ENCODE measurements at places on chromosomes 2 and 18.

- no peak for DNase-seq
These were observed 23.4 kb downstream of the MGAT5 start for GRCh38 chr2:134277223-134277622.

- DNase-seq: no peak
These were observed 36.8 kb upstream of the ACADL start for GRCh38 chr2:210262036-210262435.

DNA sequence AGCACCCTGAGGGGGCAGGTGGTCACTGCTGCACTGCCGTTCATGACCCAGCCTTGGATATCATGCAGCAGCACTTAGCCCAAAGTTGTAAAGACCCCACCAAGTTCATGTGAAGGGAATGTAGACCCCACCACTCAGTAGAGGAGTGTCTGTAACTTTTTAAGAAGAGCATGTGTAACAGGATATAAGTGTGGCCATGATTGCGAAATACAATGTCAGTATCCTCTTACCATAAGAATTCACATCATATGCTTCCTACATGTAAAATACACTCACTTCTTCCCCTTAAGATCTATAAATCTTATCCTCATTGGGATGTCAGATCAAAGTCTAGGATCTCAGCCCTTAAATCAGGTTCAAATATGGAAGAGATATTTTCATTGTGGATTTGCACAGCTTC lies 276.9 kb downstream of the PTPRM start:
- DNase-seq: no peak

- no peak for DNase-seq
These were observed 34.0 kb downstream of the SP100 start for GRCh38 chr2:230449901-230450467.

DNA sequence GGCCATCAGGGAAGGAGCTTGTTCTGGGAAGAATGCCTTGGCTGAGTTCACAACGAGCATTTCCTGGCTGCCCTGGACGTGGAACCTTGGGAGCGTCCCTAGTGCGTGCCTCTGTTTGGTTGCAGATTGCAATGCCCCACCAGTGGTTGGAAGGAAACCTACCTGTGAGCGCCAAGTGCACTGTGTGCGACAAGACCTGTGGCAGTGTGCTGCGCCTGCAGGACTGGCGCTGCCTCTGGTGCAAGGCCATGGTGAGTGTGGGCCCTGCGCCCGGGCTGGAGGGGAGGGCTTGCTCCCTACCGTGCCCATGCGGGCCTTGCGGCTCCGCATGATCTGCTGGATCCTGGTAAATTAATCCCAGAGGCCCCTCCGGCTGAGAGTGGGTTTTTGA lies 81.9 kb downstream of the DGKD start:
- DNase-seq: no peak

- no peak for DNase-seq
These were observed 308.6 kb downstream of the TGIF1 start for GRCh38 chr18:3758531-3758930.

DNA sequence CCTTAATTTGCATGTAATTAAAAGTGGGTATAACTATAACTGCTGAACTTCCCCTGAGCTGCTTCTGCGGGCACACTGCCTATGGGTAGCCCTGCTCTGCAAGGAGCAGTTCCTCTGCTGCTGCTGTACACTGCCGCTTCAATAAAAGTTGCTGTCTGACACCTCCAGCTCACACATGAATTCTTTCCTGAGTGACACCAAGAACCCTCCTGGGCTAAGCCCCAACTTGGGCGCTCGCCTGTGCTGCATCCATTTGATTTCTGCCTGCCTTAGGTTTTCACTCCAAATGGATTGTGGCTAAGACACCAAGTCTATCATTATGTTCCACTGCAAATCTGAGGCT lies 215.7 kb downstream of the ANAPC1 start:
- DNase-seq: no peak

DNA sequence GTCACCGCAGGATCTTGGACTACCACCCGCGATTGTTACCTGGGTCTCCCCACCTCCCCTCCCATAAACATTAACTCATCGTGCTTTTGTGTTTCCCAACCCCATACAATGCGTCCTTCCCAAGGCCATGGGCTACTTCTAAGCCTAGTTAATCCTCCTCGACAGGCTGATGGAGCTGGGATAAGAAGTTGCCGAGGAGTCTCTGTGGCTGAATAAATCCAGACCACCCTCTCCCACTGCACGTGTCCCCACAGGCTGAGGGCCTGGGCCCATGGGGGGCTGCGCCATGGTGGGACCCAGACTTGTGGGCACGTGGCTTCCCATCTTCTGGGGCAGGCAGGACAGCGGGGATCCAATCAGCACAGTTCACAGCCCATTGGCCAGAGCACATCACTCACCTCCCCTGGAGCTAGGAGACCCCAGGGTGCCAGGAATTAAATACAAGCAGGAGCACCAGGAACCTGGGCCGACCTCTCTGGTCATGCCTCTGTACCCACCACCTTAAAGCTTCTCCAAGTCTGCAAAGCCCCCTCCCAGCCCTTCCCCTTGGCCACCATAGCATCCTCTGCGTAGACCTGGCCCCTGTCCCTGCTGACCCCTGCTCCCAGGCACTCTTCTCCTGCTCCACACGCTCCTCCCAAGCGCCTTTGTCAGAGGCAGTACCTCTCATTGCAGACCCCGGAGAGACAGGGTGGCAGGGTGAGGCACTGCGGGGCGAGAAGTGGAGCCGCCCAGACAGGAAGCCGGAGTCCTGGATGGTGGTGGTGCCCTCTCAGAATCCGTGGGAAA lies 51.0 kb upstream of the ID2 start:
- DNase-seq: no peak

DNA sequence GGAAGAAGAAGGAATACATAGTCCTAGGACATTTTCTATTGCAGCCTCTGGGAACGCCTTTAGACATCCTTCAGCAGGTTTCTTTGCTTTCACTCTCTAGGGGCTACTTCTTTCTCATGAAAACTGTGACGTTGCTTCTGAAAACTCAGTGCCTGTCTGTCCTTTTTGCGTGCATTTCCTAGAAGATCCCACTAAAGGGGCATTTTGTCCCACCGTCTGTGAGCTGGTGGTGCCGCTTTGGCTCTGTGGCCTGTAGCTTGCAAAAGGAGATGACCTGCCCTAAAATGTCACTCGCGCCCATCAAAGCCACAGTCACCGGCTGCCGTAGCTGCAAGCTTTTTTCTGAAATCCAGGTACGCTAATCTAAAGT lies 579 bp downstream of the STAT4 start:
- DNase-seq: no peak

DNA sequence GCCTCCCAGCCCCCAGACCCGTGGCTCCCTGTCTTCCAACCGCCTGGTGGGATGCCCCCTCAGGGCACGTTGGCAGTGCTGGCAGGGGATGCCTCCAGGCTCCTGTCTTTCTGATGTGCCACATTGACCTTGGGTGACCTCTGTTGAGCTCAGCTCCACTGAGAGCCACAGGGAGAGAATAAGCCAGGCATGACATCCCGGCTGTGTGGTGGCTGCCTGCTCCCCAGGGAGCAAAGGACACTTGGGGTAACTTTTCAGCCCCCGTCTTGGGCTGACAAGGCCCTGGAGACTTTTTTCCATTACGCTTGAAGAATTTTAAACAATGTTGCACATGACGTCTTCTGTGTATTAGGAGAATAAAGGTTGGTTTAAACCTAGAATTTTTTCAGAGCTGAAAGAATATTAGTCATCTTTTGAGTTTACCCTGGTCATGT lies 246.0 kb downstream of the TSN start:
- DNase-seq: no peak

- DNase-seq: no peak
These were observed 162.8 kb downstream of the SRBD1 start for GRCh38 chr2:45448217-45448616.

GRCh38 chr2:28336982-28337627 lies 55.6 kb upstream of the FOSL2 start:
- DNase-seq: no peak

GRCh38 chr2:236666646-236667204 lies 97.1 kb downstream of the ACKR3 start:
- DNase-seq: no peak

DNA sequence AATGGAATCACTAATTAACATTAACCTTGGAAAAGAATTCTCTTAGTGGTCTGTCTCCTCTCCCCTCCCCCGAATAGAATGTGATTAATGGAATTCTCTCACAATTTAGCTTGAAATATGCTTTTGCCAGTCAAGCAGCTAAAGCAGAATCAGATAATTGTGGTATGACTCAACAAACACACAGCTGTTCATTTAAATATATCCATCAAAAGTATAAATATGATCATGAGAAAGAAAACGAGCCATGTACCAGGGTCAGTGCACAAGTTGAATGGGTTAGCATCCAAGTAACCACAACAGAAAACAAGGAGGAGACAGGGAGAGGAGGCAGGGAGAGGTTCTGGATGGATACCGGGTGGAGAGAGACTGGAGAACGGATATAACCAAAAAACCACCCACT lies 66.9 kb downstream of the ACVR1 start:
- DNase-seq: no peak

DNA sequence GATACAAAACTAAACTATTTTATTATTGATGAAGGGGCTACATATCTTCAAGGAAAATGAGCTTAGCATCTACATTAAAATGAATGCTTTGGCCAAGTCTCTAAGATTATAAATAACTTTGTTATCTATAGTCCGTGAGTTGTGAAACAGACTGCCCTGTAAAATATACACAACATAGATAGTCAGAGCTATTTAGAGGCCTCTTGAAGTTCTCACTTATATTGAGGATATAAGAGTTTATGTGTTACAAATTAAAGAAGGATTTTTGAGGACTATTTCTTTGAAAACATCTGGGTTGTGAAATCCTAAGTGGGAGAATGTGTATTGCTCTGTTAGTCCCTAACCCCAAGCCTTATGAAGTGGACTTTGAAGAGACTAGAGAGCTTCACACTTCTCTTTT lies 292.0 kb upstream of the CDH2 start:
- DNase-seq: no peak

- DNase-seq: no peak
These were observed 2.9 kb upstream of the ATOH8 start for GRCh38 chr2:85750587-85751575.

- no peak for DNase-seq
These were observed 200.8 kb upstream of the STON1 start for GRCh38 chr2:48328942-48329723.

GRCh38 chr2:9796056-9797010 lies 46.9 kb upstream of the TAF1B start:
- no peak for DNase-seq

DNA sequence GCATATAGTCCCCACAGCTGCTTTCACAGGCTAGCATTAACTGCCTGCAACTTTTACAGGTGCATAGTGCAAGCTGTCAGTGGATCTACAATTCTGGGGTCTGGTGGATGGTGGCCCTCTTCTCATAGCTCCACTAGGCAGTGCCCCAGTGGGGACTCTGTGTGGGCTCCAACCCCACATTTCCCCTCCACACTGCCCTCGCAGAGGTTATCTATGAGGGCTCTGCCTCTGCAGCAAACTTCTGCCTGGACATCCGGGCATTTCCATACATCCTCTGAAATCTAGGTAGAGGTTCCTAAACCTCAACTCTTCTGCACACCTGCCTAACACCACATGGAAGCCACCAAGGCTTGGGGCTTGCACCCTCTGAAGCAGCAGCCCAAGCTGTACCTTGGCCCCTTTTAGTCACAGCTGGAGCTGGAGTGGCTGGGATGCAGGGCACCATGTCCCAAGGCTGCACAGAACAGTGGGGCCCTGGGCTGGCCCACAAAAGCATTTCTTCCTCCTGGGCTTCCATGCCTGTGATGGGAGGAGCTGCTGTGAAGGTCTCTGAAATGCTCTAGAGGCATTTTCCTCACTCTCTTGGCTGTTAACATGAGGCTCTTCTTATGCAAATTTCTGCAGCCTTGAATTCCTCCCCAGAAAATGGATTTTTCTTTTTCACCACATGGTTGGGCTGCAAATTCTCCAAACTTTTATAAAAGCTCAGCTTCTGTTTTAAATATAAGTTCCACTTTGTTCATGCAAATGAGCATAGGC lies 59.3 kb downstream of the KDM3A start:
- DNase-seq: no peak

DNA sequence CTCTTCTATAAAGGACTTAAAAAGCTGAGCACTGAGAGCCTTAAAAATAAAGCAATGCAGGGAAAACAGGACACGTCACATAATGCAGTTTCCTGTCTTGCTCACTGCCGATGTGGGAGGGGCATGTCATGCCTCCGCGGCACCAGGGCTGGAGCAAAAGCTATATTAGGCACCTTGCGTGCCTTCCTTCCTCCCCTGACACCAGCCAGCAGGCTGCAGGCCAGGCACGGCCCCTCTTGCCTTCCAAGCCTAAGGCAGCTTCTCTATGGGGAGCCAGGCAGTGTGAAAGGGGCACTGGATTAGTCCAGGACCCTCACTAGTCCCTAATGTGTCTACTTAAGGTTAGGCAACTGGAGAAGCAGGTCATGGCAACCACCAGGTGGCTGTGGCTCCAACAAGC lies 26.3 kb downstream of the MRPL35 start:
- DNase-seq: no peak

DNA sequence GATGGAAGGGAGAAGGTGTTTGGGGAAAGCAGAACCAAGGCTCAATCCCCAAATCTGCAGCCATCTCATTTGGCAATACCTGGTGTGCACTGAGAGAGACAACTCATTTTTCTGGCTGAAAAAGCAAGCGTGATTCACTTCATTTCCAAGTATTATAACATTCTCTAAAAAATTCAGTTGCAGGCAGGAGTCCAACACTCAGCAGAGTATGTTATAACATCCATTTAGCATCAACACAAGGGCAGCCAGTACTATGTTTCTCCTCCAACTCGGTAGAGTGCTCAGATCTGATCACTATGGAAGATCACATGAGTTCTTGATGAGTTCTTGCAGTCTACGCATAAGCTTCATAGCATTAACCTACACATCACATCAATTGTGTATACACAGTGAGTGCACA lies 99.4 kb upstream of the PID1 start:
- DNase-seq: no peak

DNA sequence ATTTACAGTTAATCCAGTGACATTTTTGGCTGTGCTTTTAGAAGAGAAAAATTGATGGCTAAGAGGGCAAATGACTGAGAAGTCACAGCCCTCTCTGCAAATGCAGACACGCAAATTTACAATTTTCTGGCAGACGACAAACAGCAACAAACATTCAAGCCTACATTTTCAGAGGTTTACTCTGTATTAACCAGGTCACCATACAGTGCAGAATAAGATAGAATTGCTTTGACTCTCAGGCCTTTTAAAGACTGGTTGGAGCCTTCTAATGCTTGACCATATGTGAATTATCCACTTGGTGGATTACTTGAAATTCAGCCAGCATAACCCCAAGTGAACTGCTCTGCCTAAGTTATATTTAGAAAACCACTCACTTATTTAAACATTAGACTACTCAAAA lies 280.9 kb upstream of the STON1 start:
- peak; percentile 50 for DNase-seq

- DNase-seq: no peak
These were observed 73.3 kb downstream of the KCNJ3 start for GRCh38 chr2:154771664-154772284.

DNA sequence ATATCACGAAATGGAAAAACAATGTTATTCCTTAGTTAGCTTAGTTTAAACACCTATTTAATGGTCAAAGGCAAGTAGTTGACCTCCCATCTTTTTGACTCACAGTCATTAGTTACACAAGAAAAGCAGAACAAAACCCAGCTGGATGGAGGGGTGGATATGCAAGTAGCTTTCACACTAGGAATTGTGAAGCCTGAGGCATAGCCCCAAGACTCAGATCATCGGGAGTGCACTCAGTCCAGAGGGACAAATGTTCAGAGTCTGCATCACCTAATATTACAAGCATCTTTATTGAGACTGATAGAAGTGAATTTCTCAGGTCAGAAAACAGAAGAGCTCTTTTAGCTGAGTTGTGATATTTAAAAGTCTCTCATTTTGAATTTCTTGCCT lies 15.5 kb upstream of the CPS1 start:
- DNase-seq: no peak
